Glomerular endothelial cell (primary cell): ENCODE measurements at places on chromosomes 3 and 15.
A peak's percentile ranks its signal among the peaks of the same experiment; 100 is the strongest.

DNA sequence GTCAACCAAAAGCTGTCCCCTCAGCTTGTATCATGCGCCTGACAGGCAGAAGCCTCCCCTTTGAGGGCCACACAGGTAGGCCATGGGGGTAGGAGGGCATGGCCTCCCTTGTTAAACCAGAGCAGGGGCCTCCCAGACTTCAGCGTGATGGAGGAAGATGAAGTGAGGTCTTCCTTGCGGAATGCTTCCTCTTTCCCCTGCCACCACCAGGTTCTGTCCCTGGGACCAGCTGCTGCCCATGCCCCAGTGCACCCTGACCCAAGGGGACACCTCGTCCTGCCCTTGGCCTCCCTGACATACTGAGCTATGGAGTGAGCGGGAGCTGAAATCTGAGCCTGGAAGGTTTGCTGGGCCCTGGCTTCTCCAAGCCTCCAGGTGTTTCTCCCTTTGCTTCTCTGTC, 26.7 kb downstream of the SSUH2 start:
- no peak for DNase-seq

- no peak for DNase-seq
Observed at GRCh38 chr3:19931180-19931692, 2.8 kb downstream of the EFHB start.

DNA sequence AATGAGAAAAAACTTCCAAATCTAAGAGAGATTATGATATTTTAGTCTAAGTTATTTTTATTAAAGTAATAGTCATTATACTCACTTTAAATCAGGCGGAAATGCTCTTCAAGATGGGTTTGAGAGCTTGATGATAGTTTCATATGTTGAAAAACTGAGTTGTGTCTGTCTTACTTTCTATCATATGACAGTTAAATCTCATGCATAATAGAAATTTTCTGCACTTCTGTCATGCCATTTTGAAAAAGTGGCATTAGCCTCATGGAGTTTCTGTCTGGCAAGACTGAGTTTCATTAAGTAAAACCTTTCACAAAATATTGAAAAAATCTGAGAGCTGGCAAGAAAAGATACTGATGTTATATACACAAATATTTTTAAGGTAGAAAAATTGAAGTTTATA, 511.8 kb downstream of the EPHA3 start:
- DNase-seq, result no peak

DNA sequence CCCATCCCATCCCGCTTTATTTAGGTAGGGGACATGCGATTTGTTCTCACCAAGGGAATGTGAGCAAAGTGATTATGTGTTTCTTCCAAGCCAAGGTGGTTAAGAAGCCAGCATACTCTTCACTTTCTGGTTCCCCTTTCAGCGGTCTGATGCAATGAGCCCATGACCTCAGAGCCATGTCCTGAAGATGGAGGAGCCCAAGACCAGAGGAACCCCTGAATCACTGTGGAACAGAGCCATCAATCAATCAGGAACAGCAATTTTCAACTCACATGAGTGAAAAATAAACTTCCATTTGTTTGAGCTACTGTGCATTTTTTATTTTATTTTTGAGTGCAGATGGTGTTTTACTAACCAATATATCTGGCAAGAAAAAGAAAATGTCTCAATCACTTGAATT, 10.8 kb downstream of the THRB start:
- no peak for DNase-seq

GRCh38 chr3:133121450-133121849, 83.3 kb downstream of the TMEM108 start:
- no peak for DNase-seq

DNA sequence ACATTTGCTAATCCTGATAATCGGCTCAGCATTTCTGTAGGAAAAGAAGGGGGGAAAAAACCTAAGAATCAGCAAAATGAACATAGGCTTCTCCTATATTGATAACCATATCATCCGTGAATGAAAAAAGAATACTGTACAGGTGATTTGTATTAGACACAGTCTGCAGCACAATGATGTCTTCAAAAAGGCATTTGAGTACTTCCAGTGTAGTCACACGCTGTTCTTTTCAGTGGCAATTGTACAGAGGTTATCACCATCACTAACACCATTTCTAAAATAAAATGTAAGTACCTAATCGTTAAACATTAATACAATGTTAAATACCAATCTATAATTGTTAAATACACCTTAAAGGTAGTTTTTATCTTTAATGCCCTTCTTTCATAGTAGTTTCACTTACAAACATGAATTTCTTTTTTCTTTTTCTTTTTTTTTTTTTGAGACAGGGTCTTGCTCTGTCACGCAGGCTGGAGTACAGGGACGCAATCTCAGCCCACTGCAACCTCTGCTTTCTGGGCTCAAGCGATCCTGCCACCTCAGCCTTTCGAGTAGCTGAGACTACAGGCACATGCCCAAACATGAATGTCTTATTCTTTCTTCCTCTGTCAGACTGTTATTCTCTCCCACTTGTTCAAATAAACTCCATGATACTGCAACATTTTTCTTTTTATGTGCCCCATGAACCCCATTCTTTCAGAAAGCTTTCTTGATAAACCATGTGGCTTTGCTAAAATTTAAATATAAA, 18.4 kb downstream of the GOLGB1 start:
- DNase-seq, result no peak

DNA sequence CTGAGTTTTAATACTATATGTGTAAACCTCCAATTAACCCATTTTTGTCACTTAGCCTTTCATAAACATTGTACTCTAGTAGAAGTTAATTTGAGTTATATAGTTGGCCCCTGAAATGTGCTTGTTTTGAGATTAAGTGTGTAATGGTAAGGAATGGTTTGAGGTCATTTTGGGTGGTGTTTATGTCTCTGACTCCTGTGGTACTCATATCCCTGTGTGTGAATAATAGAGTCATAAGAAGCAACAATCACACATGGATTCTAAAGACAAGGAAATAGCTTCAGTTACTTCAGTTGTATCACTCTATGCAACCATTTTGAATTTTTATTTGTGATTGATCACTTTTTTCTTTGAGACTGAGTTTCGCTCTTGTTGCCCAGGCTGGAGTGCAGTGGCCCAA, 408.5 kb downstream of the MFSD1 start:
- DNase-seq, result no peak

- DNase-seq, result no peak
Observed at GRCh38 chr3:149585401-149585726, 72.5 kb downstream of the WWTR1 start.

- DNase-seq, result no peak
Observed at GRCh38 chr15:50800715-50801114, 35.2 kb upstream of the SPPL2A start.

GRCh38 chr3:37765591-37766488, 95.8 kb upstream of the CTDSPL start:
- DNase-seq, result no peak

DNA sequence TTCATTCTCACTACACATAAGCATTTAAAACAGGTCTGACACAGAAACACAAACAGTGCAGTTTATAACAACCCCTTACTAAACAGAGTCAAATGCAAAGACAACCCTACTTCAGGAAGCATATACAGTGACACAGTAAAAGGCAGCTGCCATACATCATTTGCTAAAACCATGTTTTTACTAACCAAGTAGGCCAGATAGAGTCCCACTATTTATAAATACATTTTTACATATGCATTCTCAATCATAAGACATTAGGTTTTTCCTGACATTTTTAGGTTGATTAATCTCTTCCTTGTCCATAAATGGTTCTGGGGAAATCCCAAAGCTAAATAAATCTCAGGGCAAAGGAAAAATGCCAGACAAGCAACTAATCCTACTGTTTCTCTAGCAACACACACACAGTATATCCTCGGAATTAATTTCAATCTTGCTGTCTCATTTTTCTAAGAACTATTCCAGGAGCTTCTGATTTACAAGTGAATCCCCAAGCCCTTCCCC, 39.0 kb downstream of the CHAC1 start:
- DNase-seq, result no peak

DNA sequence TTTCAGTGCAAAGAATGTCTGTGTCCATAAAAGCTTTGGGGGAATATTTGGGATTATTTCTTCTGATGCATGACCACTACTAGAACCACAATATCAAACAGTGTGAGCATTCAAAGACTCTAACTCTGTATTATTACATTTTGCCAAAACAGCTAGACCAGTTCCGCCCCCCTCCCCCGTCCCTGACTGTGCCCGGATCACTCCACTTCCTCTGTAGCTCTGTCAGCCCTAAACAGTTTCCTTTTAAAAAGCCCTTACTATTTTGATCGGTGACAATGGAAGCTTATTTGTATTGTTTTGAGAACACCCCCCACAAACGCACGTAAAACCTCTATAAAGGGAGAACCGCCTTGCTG, 36.6 kb upstream of the EPHB3 start:
- no peak for DNase-seq

DNA sequence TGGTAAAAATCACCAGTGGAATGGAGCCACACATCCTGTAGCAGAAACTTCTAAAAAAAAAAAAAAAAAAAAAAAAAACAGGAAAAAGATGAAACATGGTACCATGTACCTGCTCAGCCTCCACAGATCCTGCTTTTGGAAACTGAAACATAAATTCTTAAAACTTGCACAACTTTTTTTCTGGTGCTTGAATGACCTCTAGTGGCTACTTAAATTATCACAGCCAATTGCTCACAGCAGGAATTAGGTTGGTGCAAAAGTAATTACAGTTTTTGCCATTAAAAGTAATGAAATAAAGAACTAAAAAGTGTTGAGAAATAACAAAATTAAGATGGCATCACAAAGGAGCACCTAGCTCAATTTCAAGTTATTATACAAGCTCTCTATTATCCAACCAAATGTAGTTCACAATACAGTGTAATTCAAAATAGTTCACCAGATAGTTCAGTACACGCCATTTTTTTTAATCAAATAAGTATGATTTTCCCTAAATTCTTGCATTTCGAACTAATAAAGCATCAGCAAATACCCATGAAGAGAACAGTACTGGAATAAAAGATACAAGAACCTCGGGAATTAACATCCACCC, 80.6 kb downstream of the ULK4 start:
- peak; percentile 27 for DNase-seq

DNA sequence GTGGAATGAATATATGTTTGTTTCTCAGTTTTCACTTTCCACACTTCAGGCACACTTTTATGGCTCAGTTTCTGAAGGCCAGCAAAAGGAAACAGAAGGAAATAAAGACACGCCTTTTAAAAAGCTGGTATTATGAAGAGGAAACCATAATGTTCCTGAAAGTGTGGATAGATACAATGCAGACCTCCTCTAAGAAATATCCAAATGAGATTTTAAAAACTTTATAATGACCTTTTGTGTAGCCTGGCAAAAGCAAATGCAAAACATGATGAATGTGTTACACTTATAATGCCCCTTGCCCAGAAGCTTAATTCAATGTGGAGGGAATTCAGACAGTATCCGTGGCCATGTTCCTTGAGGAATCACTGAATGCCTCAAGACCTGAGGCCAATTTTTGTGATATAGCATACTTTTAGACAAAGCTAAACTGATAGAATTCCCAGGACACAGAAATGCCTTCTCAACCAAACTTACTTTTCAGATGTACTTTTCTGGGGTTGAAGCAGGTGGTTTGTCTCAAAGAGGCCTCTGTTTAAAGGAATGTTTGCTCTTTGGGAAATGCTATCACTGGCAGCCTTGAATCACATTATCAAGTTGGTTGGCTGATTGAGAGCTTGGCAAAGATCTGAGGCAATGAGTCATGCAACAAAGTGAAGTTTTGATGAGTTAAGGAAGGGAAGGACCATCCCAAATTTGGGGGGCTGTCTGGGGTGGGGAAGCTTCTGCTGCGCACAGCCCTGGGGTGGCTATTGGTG, 77.1 kb upstream of the CACNA2D3 start:
- DNase-seq, result no peak

GRCh38 chr15:54917312-54917711, 279.4 kb downstream of the RSL24D1 start:
- no peak for DNase-seq

GRCh38 chr3:37474901-37475331, 300.5 kb upstream of the LRRFIP2 start:
- DNase-seq, result no peak

DNA sequence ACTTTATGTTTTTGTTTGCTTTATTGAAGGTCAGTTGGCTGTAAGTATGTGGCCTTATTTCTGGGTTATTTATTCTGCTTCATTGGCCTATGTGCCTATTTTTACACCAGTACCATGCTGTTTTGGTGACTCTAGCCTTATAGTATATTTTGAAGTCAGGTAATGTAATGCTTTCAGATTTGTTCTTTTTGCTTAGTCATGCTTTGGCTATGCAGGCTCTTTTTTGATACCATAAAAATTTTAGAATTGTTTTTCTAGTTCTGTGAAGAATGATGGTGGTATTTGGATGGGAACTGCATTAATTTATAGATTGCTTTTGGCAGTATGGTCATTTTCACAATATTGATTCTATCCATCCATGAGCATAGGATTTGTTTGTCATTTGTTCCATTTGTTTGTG, 63.5 kb upstream of the TTC14 start:
- DNase-seq, result no peak

DNA sequence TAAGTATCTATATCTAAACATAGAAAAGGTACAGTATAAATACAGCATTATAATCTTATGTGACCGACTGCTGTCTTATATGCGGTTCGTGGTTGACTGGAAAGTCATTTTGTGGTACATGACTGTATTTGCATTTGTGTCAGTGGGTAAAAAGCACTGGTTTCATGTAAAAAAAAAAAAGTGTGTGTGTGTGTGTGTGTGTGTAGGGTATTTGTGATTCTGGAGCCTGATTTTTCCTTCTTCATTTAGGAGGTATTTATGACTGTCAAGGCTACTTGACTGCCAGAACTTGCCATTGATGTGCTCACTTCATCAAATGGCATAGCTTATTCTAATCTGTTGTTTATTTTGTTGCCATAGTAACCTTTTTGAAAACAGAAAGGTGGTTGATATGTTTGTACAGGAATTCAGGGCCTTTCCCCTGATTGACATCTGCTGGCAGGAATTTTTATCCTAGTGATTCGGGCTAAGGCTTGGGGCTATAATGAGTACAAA, 63.2 kb downstream of the AKAP13 start:
- peak; percentile 33 for DNase-seq

DNA sequence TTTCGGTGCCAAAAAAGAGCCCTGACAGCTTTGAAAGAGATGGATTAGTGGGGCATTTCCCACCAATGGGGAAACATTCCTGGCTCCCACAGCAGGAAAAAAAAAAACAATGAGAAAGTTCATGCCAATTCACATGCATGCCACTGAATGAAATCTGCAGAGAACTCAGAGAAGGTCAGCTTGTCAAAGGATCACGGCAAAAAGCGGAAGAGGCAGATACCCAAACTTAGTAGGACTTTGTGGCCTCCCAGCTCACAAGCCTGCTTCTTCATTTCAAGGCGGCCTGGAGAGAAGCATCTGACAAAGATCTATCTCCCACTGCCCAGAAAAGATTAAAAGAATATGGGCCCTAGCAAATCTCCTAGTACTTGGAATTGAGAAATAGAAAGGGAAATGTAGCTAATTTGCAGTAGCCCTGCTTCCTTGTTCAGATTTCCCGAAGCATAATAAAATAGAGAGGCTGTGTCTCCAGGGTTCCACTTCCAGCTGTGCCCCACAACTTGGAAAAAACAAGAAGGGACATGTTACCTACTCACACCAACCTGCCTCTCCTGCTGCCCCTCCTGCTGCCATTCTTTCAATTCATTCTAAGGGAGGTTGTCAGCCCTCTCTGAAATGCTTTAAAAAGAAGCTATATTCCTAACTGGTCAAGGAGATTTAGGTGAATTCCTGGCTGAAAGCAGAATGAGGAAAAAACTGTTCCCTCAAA, 170.4 kb downstream of the FHIT start:
- DNase-seq, result no peak
